Body of pancreas (tissue), 4 donors: ENCODE measurements at places on chromosomes 5 and 9. TPM values are rescaled to one million over a fixed set of nuclear protein-coding genes. Genes with fewer than 3 reads are reported as not detected.

Gene RNF180
- 9.2 TPM for total RNA-seq

- DNase-seq = no peak
These were observed 94.4 kb downstream of the ANKH start for GRCh38 chr5:14777187-14777586.

DNA sequence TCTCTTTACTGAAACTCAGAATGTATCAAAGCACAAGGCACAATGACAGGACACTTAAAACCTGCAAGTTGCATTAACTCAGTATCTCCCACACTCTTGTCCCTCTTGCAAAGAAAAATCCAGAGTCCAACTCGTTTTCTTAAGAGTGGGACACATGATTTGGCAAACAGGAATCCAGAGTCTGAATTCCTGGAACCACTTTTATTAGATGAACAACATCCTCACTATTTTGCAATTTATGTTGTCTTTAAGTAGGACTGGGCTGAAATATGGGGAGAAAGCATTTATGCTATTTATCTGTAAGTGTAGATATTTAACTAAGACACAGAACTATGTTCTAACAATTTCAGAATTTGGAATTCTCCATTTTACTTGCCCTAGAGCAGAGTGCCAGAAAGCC lies 69.1 kb downstream of the ABCA1 start:
- DNase-seq = no peak

Gene RLN1
- total RNA-seq = not detected

- DNase-seq = no peak
These were observed 32.0 kb downstream of the SLC46A2 start for GRCh38 chr9:112858625-112859147.

Gene PCDHGA5
- 6.0 TPM for total RNA-seq

- DNase-seq = no peak
These were observed 598 bp downstream of the PCDHA2 start for GRCh38 chr5:140795259-140795641.

GRCh38 chr5:8050616-8051175 lies 181.7 kb downstream of the MTRR start:
- DNase-seq = no peak

DNA sequence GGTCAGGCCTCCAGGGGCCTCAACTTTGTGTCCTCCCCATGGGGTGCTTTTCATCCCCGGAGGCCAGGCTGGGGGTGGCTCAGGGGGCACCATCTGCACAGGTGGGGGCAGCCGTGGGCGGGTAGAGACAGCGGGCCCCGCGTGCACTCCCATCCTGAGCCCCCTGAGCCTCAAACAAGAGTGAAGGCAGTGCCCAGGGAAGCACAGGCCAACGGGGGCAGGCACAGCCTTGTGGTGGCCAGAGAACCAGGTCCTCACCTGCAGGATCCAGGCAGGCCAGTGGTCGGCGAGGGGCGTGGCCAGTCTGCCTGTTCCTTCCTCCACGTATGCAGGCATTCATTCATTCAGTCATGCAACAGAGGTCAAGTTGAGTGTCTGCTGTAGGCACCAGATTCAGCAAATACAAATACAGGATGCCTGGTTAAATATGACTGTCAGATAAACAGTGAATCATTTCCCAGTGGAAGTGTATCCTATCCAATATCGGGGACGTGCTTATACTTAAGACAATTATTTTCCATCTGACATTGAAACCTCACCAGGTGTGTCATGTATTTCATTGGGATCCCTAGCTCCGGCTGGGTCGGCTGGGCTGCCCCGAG lies 22.3 kb downstream of the KCNT1 start:
- no peak for DNase-seq

- no peak for DNase-seq
These were observed 124.6 kb upstream of the BOD1 start for GRCh38 chr5:173741087-173741486.
